SK-N-SH (cell line): ENCODE measurements at places on chromosomes 3 and 15.

DNA sequence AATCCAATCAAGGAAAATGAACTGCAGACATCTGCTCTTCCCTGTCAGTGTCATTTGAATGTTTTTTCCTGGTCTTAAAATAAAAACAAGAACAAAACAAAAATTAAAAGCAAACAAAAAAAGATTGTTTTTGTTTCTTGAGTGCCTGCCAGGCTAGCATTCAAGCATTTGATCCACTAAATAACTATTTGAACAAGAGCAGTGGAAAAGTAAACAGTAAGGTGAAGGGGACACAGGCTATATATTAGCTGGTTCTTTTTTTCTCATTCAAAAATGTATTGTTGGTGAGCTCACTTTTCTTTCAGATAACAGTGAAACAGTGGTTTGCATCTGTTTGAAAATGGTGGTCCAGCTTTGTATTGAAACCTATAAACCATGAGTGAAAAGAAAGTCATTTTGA lies 586.9 kb upstream of the SGO1 start:
- no peak for DNase-seq

GRCh38 chr15:22949074-22949547 lies 31.1 kb downstream of the CYFIP1 start:
- peak; percentile 92 for DNase-seq

GRCh38 chr3:23152989-23153388 lies 50.1 kb upstream of the UBE2E2 start:
- DNase-seq, result no peak

GRCh38 chr15:40891138-40891537 lies 3.1 kb upstream of the VPS18 start:
- no peak for DNase-seq

GRCh38 chr3:30474371-30474770 lies 132.0 kb upstream of the TGFBR2 start:
- DNase-seq, result no peak

GRCh38 chr3:175059788-175060187 lies 200.7 kb downstream of the NAALADL2 start:
- DNase-seq, result no peak

DNA sequence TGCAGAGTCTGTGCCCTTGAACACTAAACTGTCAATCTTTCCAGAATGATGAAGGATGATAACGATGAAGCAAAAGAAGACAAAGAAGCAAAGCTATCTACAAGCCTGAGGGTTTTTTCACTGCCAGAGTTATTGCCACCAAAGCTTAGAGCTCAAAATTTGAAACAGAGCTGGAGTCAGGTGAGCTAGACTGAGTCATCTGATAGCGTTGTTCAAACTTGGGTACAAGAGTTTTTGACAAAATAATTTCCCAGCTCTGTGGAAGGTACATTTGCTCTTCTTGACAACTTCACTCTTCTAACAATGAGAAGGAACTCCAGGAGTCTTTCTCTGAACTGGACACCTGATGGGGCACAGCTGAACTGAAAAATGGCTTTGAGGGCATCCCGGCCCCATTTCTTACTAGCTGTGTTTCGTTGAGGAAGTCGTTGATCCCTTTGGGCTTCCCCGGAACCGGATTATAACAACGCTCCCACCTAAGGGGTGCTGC lies 715 bp downstream of the MCCC1 start:
- DNase-seq, result no peak

GRCh38 chr3:136258199-136258598 lies 8.1 kb downstream of the PCCB start:
- DNase-seq, result no peak

DNA sequence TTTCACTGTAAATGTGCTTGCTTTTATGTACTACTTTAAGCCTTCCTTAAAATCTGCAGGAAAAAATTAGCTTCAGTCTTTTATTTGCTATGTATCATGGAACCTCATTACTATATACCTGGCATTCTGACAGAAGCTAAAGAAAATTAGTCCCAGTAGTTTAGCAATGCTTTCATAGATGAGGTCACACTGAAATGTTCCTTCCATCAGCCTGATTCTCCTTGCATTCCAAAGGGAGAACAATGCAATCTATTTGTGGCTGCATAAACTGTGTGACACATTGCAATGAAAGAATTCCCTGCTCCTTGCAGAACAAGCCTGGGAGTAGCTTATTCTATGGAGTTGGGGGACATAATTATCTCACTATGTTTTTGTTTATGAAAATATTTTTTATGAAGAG lies 691.5 kb upstream of the ARPP21 start:
- DNase-seq, result no peak

- no peak for DNase-seq
These were observed 151.4 kb downstream of the PLD1 start for GRCh38 chr3:171658841-171659240.

- no peak for DNase-seq
These were observed 25.2 kb downstream of the CCNL1 start for GRCh38 chr3:157134620-157135191.

- no peak for DNase-seq
These were observed 10.4 kb downstream of the PTPRG start for GRCh38 chr3:61571516-61572336.

DNA sequence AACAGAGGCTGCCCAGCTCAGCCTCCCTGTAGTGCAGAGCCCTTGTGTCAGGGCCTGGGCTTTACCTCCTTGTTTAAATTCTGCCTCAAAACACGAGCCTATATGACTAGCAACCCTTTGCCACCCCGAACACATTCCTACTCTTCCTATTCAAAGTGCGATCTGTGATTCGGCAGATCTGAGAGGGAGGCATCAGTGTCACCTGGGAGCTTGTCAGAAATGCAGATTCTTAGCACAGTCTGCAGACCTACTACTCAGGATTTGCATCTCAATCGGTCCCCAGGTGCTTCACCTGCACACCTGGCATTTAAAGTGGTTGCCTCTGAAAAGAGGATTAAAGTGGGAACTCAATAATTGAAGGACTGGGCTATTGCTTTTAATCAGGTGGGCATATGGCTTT lies 273.2 kb upstream of the TOPAZ1 start:
- DNase-seq, result no peak

GRCh38 chr15:71160976-71161375 lies 45.7 kb downstream of the THSD4 start:
- DNase-seq, result no peak

- no peak for DNase-seq
These were observed 31.1 kb downstream of the TPM1 start for GRCh38 chr15:63073497-63074172.

GRCh38 chr3:42517117-42517516 lies 14.7 kb downstream of the VIPR1 start:
- no peak for DNase-seq

GRCh38 chr3:190318666-190319065 lies 3.6 kb downstream of the CLDN1 start:
- no peak for DNase-seq

- no peak for DNase-seq
These were observed 42.0 kb upstream of the ATP10A start for GRCh38 chr15:25905140-25905539.

DNA sequence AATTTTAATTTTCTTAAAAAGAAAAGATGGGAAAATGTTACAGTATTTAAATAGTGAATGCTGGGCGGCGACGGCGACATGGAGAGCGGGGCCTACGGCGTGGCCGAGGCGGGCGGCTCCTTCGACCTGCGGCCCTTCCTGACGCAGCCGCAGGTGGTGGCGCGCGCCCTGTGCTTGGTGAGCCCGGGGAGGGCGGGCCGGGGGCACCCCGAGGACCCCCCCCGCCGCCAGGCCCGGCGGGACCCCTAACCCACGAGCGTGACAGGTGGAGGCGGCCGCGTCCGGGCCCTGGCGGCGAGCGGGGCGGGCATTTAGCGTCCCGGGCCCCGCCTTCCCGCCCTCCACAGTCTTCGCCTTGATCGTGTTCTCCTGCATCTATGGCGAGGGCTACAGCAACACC lies 38.4 kb upstream of the GOLGA8J start:
- no peak for DNase-seq

DNA sequence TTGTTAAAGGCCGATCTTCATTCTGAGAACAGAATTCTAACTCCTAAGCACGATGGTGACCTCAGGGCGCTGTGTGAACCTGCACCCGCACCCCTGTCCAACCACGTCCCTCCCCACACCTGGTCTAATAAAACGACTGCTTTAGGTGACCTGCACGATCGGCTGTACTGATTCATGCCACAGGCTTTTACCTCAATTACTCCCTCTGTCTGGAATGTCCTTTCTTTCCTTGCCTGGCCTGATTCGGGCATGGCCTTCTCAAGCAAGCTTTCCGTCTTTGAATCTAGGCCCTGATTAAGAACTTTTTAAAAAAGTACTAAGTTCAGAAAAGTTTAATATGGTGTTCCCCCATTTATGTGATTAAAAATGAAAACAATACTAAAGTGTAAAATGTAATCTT lies 842 bp upstream of the U2SURP start:
- peak; percentile 26 for DNase-seq

DNA sequence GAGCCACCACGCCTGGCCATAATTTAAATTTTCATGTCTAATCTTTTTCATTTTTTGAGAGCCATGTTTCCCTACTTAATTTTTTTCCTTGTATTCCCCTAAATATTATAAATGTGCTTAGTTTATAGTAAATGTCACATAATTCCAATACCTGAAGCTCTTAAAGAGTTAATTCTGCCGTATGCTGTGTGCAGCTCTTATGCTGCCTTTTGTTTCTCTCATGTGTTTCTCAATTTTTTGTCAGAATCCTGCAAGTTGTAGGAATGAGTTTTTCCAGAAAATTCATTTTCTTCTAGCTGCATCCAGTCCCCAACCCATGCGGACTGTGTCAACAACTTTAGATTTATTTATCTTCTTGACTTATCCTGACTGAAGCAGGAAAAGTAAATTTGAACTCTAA lies 90.9 kb upstream of the ROBO2 start:
- DNase-seq, result no peak

GRCh38 chr3:47772047-47772446 lies 9.6 kb downstream of the SMARCC1 start:
- DNase-seq, result no peak

GRCh38 chr3:189363590-189364255 lies 192.0 kb downstream of the TPRG1 start:
- DNase-seq, result no peak

DNA sequence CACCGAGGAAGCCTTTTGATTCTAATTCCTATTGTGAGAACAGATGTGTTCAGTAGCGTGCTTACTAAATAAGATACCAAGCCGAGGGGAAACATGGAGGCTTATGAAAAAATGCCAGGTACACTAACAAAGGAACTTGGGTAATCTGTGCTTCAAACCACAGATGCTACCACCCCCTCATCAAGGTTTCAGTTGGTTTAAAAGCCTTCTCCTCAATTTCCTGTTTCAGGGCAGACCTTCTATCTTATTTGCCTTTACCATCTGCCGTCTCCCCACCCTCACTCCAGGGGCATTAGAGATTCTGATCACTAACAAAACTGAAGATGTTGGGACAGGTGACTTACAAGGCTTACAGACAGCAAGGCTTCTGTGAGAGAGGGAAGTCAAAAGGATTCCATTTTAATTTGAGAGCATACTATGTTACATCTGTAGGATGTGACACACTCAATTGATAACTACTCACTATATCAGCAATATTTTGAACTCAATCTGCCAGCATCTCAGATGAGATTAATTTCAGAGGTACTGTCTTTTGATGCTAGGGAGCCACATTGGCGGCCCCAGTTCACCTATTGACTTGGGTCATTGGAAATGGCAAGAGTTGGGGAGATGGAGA lies 60.6 kb upstream of the PLCL2 start:
- no peak for DNase-seq

DNA sequence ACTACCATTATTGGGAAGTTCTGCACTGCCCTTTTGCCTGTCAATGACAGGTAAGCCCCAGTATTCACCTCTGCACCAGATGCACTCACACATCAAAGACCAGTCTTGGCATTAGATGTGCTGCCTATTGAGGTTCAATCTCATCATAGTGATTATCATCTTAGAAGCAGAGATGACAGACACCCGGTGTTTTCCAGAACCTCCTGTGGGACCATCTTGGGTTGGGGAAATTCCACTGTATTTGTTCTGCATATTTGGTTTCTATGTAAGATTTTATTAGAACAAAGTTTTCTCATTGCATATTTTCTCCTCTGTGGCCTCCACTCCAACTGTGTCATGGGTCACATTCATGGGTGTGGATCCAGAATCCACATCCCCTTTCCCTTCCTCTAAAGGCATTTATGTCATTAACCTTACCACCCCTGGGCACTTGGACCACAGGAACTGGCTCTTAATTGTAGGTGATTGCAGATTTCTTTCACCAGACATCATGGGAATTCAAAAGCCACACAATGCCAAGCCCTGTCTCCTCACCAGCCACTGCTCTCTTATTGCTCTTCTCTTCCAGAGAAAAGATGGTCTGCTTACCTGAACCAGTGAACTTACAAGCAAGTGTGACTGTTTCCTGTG lies 31.2 kb downstream of the PLA1A start:
- DNase-seq, result no peak

DNA sequence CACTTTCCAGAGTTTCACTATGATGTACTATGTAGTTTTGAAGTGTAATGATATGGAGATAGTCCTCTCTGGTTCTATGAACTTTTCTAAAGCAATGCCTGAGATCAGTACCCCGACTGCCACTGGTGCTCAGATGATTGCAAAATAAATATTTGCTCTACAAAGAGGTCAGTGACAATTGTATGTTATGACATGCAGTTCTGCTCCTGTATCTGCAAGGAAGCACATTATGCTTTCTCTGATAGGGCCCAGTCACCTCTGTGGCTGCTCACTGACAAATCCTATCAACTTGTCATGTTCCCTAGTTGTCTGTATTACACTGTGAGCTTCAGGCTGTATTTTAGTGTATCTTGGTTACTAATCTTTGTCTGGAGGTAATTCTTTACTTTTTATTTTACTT lies 362.6 kb downstream of the ROBO1 start:
- no peak for DNase-seq

GRCh38 chr15:67551207-67551743 lies 8.8 kb downstream of the MAP2K5 start:
- DNase-seq, result no peak

DNA sequence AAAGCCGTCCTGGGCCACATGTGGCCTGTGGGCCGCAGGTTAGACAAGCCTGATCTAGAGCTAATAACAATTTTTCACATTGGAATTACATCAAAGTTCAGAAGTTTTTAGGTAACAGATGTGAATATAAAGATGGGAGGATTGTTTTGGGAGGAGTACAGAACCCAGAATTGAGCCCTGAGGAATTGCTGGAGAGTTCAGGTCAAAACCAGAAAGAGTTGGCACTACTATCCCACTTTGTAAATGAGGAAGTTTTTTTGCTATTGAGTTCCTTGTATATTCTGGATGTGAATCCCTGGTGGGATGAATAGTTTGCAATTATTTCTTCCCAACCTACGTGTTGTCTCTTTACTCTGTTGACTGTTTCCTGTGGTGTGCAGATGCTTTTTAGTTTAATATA lies 109.5 kb upstream of the LIPC start:
- no peak for DNase-seq

DNA sequence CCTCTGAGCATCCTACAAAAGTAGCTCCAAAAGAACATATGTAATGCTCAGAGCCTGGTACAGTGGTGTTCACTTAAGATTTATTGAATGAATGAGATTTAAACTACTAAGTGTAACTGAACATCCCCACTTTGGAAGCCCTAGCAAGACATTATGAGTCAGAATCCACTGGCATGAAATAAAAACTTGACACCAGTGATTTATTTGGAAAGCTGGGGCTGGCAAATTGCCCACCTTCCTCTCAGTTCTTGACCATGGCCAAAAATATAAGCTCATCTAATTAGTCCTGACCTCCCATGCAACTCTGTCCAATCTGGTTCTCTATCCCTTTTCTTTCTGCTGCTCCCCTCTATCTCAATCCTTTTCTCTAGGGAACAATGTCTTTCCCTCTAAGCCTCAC lies 418.0 kb downstream of the PLCL2 start:
- DNase-seq, result no peak
